ENCODE measurements at places on chromosomes 7 and 10. TPM values are rescaled to one million over a fixed set of nuclear protein-coding genes. Genes with fewer than 3 reads are reported as not detected.

DNA sequence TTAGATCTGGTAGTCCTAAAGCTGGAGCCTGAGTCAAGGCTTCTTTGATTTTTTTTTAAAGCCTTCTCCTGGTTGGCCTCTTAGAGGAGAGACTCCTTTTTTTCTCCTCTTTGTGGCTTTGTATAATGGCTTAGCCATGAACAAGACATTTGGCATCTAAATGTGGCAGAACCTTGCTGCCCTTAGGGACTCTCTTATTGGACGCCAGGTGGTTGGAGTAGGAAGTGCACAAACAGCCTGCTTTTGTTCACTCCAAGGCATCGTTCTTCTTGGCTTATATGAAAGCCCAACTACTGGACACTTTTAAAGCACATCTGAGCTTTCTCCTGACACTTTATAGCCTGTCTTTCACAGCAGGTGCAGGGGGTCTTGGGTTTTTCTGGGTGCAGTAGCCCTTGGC lies 25.0 kb downstream of the ZPBP start:
- H3K27ac ChIP-seq: no peak overlapping the region
- no peaks in the 10 kb centered on the region for H3K36me3 ChIP-seq
- peaks cover 8% of the 10 kb centered on the region for H3K4me1 ChIP-seq
- peak overlapping the region; percentile 53 for H3K4me3 ChIP-seq
- no peaks in the 10 kb centered on the region for H3K27me3 ChIP-seq
- no peak for DNase-seq

GRCh38 chr10:80462981-80463741 lies 9.1 kb downstream of the TSPAN14 start:
- H3K4me1 ChIP-seq: peaks cover 34% of the 10 kb centered on the region
- H3K36me3 ChIP-seq: no peaks in the 10 kb centered on the region
- H3K4me3 ChIP-seq: no peak overlapping the region

The TAS2R5 gene
- 0.77 TPM for total RNA-seq

- no peak for DNase-seq
- no peaks in the 10 kb centered on the region for H3K27me3 ChIP-seq
- no peak overlapping the region for H3K4me3 ChIP-seq
- H3K27ac ChIP-seq: no peak overlapping the region
- peaks cover 4% of the 10 kb centered on the region for H3K4me1 ChIP-seq
Observed at GRCh38 chr7:84277628-84278224, 83.1 kb upstream of the SEMA3A start.

GRCh38 chr10:4127518-4128315 lies 342.7 kb upstream of the KLF6 start:
- no peak for DNase-seq
- H3K4me1 ChIP-seq: peaks cover 12% of the 10 kb centered on the region
- no peak overlapping the region for H3K4me3 ChIP-seq
- peak overlapping the region; percentile 75 for H3K27ac ChIP-seq
- no peaks in the 10 kb centered on the region for H3K27me3 ChIP-seq

The SP4 gene
- 10.4 TPM for total RNA-seq

The BAIAP2L1 gene
- total RNA-seq: 120 TPM

The HHEX gene
- 10.1 TPM for total RNA-seq

- no peak overlapping the region for H3K4me3 ChIP-seq
- H3K4me1 ChIP-seq: peaks cover 3% of the 10 kb centered on the region
- DNase-seq: no peak
- no peak overlapping the region for H3K27ac ChIP-seq
- H3K27me3 ChIP-seq: no peaks in the 10 kb centered on the region
- no peaks in the 10 kb centered on the region for H3K36me3 ChIP-seq
Observed at GRCh38 chr10:77361426-77361825, 276.2 kb downstream of the KCNMA1 start.

The COMMD3 gene
- total RNA-seq: 35.6 TPM

The TAC1 gene
- total RNA-seq: 0.13 TPM

GRCh38 chr10:72049969-72050781 lies 38.2 kb downstream of the SPOCK2 start:
- H3K4me3 ChIP-seq: no peak overlapping the region
- H3K36me3 ChIP-seq: no peaks in the 10 kb centered on the region
- peak overlapping the region; percentile 73 for H3K27ac ChIP-seq
- DNase-seq: no peak

GRCh38 chr10:58444876-58445275 lies 59.7 kb downstream of the TFAM start:
- no peaks in the 10 kb centered on the region for H3K36me3 ChIP-seq
- no peaks in the 10 kb centered on the region for H3K4me1 ChIP-seq
- no peak overlapping the region for H3K4me3 ChIP-seq
- no peaks in the 10 kb centered on the region for H3K27me3 ChIP-seq
- no peak overlapping the region for H3K27ac ChIP-seq

DNA sequence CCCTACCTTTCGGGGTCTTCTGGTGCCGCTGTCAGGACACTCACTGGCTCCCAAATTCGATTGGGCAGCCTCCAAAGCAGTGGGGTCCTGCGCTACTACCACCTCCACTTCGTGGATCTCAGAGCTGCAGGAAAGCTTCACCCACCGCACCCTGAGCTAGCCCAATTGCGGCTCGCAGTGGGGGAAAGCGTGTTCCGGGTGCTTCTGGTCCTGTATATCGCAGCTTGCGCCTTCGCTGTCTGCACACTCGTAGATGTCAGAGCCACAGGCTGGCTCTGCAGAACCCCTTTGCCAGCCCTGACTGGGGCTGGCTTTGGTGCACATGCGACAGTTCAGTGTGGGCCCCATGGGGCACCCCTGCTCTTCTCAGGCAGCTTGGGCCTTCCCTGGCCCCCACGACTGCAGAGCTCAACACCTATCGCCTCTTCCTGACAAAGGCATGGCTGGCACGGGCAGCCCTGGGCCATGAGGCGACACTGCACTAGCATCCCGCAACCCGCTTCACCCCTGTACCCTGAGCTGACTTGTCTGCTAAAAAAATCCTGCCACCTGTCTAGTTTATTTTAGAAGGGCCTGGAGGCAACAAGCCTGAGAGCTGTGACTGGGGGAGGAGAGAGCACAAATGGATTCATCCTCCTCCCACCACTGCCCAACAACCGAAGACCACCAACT lies 78.7 kb upstream of the ABI1 start:
- no peak for DNase-seq
- no peaks in the 10 kb centered on the region for H3K36me3 ChIP-seq
- H3K4me3 ChIP-seq: no peak overlapping the region
- no peaks in the 10 kb centered on the region for H3K27me3 ChIP-seq
- H3K4me1 ChIP-seq: no peaks in the 10 kb centered on the region

The SFRP5 gene
- total RNA-seq: 0.64 TPM

DNA sequence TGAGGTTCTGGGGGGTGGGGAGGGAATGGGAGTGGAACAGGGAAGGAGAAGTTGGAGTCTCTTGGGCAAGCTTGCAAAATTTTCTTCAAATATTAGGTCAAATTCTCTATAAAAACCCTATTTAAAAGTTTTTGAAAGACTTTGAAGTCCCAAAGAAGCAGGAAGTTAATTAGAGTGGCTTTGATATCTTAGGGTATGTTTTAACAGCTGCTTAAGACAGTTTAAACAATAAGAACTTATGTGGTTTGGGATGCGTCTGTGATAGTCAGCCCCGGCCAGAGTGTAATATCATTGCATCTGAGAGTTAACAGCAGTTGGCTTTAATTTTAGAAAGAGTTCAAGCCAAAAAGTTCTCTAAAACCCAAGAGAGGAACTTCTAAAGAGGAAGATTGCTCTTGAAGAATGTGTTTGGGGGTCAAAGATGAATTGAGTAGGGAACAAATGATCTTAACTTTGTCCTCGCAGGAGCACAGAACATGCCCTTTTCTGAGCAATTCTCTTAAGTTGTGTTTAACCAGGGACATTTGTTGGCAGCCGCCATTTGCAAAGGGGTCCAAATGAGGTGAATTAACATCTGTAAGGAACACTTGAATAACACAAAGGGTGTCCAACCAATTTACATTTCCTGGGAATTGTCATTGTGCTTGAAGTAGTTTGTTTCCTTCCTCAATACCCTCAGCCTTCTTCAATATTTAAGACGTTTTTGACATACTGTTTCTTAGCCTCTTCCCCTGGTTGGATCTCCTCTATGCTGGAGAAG lies 182.4 kb downstream of the PTEN start:
- H3K27ac ChIP-seq: no peak overlapping the region
- no peaks in the 10 kb centered on the region for H3K4me1 ChIP-seq
- no peaks in the 10 kb centered on the region for H3K27me3 ChIP-seq
- no peak for DNase-seq

The FKBP9 gene
- 183 TPM for total RNA-seq

Measured in Panc1 (cell line).